ENCODE measurements at places on chromosomes 11 and 22. TPM values are rescaled to one million over a fixed set of nuclear protein-coding genes. Genes with fewer than 3 reads are reported as not detected.

The MOV10L1 gene
- not detected for total RNA-seq

The GRM5 gene
- total RNA-seq: not detected

The C11orf65 gene
- total RNA-seq: 0.46 TPM

The GRK3 gene
- total RNA-seq: 2.3 TPM

The TIGD3 gene
- total RNA-seq: 0.20 TPM

All from left colon (tissue), 2 donors.